CD8-positive, alpha-beta memory T cell (primary cell): ENCODE measurements at places on chromosomes 3 and 15.
A peak's percentile ranks its signal among the peaks of the same experiment; 100 is the strongest.

GRCh38 chr3:47010111-47010712 is 30.7 kb downstream of the NBEAL2 start:
- H3K27me3 ChIP-seq: no peaks in the 10 kb centered on the region
- peaks cover 19% of the 10 kb centered on the region for H3K36me3 ChIP-seq

DNA sequence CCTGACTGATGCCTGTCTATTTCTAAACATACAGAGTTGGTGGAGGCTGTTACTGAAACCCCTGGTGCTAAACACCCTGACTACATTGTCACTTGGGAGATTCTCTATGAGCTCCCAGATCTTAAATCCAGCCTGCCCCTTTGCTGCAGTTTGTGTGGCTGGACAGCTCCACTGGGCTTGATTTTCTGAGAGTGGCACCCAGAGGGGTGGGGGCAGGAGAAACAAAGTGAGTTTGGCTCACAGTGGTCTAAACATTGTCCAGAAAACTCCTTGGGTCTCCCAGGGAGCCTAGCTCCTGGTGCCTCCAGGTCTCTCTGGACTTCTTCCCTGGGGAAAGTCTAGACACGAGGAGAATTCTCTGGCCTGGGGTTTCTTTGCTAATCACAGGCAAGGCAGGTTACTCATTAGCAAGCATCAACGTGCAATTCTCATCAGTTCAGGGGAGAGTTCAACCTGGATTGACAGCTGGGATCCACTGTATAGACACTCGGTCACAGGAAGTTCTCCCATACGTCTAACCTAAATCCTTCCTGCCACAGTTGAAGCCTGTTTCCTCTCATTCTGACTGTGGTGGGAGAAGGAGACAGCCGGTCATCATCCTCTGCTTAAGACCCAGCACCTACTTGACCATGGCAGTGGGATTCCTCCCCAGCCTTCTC is 7.1 kb upstream of the DLL4 start:
- no peak for DNase-seq
- H3K4me1 ChIP-seq: peaks cover 9% of the 10 kb centered on the region
- no peak overlapping the region for H3K27ac ChIP-seq
- H3K4me3 ChIP-seq: no peak overlapping the region

DNA sequence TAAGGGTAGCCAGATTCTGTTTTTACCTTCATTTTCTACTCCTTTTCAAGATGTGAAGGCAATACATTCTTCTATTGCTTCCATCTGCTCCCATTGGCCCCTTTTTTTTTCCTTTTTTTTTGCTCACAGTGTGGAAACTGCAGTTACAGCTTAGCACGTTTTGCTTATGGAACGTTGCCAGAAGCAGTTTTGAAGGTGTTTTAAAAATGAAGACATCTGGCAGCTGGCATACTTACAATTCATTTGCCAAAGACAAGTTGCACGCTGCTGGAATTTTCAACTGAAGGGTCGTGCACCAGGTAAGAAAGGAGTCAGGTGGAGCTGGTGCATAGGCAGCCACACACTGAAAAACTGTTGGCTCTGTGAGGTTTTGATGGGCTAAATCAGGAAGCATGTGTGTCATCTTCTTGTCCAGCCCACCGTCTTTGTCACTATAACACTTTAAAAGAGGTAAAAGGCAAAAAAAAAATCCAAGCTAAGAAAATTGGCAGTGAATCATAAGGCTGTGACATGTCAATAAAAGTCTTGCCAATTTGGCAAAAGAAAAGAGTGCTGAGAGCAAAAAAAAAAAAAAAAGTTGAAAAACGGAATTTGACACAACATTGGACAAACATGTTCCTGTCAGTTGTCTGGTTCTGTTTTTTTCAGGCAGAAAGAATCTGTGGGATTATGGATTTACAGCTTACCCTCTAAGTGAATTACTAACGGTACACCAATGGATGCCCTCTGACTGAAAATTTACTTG is 225.4 kb upstream of the SOX2 start:
- no peak overlapping the region for H3K4me3 ChIP-seq
- H3K27ac ChIP-seq: no peak overlapping the region
- H3K4me1 ChIP-seq: no peaks in the 10 kb centered on the region
- H3K36me3 ChIP-seq: no peaks in the 10 kb centered on the region
- H3K27me3 ChIP-seq: no peaks in the 10 kb centered on the region
- no peak for DNase-seq

DNA sequence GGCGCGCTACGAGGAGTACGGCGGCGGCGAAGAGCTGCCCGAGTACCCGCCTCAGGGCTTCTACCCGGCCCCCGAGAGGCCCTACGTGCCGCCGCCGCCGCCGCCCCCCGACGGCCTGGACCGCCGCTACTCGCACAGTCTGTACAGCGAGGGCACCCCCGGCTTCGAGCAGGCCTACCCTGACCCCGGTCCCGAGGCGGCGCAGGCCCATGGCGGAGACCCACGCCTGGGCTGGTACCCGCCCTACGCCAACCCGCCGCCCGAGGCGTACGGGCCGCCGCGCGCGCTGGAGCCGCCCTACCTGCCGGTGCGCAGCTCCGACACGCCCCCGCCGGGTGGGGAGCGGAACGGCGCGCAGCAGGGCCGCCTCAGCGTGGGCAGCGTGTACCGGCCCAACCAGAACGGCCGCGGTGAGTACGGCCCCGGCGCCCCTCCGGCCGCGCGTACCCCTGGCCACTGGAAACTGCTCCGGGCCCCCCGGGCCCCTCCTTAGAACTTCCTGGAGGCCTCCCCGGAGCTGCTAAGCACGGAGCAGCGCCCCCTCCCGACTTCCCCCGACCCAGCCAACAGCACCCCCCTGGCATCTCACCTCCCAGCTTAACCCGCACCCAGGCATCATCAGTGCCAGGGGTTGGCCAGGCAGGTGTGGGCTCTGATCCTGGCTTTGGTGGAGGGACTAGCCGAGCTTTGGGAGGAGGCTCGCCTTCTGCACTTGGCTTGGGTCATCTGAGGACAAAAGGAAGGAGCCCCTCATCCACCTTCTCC is 1.4 kb downstream of the LOXL1 start:
- DNase-seq: peak; percentile 61
- no peak overlapping the region for H3K27ac ChIP-seq
- H3K27me3 ChIP-seq: no peaks in the 10 kb centered on the region
- peak overlapping the region; percentile 49 for H3K4me3 ChIP-seq
- peaks cover 21% of the 10 kb centered on the region for H3K4me1 ChIP-seq
- no peaks in the 10 kb centered on the region for H3K36me3 ChIP-seq

DNA sequence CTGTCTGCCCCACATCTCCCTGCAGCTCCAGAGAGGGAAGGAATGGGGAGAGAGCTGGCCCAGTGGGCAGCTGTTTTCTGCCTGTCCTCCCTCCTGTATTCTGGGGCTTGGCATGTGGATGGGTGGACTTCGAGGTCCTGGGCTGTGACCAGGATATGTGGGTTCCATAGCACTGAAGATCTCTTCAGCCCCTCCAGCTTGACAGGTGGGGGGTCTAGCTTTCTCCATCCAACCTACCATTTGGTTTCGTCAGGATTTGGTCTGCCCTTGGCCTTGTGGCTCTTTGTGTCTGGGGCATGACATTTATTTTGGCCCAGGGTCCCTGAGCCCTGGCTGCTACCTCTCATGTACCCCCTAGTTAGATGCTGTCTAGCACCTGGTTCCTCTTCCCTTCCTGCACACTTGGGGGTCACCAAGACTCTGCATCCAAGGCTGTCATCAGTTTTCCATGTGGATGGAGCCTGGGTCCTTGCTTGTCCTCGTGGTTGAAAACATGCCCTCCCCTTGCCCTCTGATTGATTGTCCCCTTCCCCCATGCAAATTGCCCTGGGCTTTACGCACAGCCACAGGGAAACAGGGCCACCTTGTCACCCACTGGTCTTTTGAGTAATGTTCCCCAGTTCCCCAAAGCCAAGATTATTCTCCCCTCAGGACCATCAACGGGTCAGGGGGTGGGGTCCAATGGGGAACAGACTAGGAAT is 3.2 kb downstream of the EPHB3 start:
- DNase-seq: no peak
- H3K27ac ChIP-seq: no peak overlapping the region
- H3K36me3 ChIP-seq: no peaks in the 10 kb centered on the region
- H3K4me3 ChIP-seq: no peak overlapping the region

GRCh38 chr3:20236603-20237002 is 50.6 kb upstream of the SGO1 start:
- DNase-seq: no peak
- no peaks in the 10 kb centered on the region for H3K36me3 ChIP-seq

DNA sequence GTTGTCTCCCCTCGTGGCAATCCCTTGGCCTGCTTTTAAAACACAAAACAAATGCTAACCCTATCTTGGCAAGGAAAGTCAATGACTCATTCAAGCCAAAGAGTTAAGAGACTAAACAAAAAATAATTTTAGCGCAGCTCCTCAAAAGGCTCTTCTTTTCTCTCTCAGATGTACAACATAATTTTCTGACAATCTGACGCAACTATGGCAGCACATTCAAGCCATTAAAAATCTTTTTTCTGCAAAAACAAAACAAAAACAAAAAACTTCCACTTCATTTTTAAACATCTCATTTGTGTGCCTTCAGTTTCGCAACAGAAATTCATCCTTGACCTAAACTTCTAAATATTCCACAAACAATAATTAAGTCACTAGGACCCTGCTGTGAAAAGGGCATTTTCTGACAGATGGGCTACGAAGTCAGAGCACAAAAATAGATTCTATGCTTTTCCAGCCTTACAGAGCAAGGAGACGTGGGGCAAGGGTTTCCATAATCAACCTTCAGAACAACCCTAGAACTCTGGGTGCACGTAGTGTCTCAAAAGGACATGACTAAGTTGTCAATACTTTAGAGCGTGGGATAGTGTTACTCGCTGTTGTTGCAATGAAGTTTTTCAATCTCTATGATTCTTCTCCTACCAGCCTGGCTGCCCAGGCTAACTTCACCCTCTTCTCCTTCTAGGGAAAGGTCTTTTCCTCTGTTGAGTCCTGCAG is 84.3 kb downstream of the MB21D2 start:
- no peaks in the 10 kb centered on the region for H3K36me3 ChIP-seq
- H3K27me3 ChIP-seq: no peaks in the 10 kb centered on the region
- DNase-seq: no peak
- no peak overlapping the region for H3K27ac ChIP-seq
- no peak overlapping the region for H3K4me3 ChIP-seq

DNA sequence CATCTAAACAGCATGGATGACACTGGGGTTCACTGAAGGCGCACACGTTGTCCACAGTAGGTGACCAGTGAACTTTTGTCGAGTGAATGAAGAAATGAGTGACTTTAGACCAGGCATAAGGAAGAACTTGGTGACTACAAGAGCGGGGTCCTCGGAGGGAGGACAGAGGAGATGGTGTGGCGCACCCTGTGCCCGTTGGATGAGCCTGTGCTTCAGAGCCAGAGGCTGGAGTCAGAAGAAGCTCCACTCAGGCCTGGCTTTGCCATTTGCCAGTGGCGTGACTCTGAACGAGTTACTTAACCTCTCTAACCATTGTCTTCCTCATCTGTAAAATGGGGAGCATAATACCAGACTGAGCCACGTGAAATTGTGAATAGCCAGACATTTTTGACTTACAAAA is 42.2 kb downstream of the MUC4 start:
- H3K4me3 ChIP-seq: no peak overlapping the region
- no peak for DNase-seq
- H3K27me3 ChIP-seq: no peaks in the 10 kb centered on the region
- no peaks in the 10 kb centered on the region for H3K36me3 ChIP-seq
- H3K4me1 ChIP-seq: no peaks in the 10 kb centered on the region

- H3K4me1 ChIP-seq: no peaks in the 10 kb centered on the region
- H3K36me3 ChIP-seq: no peaks in the 10 kb centered on the region
- no peak overlapping the region for H3K4me3 ChIP-seq
- no peaks in the 10 kb centered on the region for H3K27me3 ChIP-seq
These were observed 162.4 kb upstream of the WNT5A start for GRCh38 chr3:55649554-55649953.

DNA sequence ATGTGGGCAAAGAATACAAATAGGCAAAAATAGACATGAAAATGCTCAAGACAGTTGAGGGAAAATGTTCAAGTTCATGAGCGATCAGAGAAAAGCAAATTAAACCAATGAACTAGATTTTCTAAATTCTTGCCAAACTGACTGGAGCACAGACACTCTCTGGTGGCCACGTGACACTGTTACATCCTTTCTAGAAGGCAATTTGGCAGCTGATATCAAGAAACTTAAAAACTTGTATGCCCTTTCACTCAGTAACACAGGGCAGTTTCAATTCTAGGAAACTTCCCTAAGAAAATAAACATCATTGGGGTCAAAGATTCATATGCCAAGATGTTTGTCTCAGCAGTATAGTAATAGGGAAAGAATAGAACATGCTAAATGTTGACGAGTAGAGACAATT is 52.2 kb downstream of the ABHD5 start:
- H3K4me3 ChIP-seq: no peak overlapping the region
- peaks cover 4% of the 10 kb centered on the region for H3K27me3 ChIP-seq
- H3K4me1 ChIP-seq: no peaks in the 10 kb centered on the region
- DNase-seq: no peak

GRCh38 chr3:16101295-16102186 is 72.9 kb upstream of the GALNT15 start:
- H3K4me1 ChIP-seq: no peaks in the 10 kb centered on the region
- H3K27ac ChIP-seq: no peak overlapping the region
- no peak overlapping the region for H3K4me3 ChIP-seq

DNA sequence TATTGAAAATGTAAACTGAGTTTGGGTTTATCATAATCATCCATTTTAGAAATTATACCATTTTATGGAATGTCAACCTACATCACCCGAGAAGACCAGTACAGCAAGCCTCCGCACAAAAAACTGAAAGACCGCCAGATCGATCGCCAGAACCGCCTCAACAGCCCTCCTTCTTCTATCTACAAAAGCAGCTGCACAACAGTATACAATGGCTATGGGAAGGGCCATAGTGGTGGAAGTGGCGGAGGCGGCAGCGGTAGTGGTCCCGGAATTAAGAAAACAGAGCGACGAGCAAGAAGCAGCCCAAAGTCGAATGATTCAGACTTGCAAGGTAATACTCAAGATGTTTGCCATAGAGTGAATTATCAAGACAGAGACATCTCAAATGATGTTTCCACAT is 197.0 kb downstream of the GHSR start:
- H3K27ac ChIP-seq: no peak overlapping the region
- DNase-seq: no peak
- no peak overlapping the region for H3K4me3 ChIP-seq

DNA sequence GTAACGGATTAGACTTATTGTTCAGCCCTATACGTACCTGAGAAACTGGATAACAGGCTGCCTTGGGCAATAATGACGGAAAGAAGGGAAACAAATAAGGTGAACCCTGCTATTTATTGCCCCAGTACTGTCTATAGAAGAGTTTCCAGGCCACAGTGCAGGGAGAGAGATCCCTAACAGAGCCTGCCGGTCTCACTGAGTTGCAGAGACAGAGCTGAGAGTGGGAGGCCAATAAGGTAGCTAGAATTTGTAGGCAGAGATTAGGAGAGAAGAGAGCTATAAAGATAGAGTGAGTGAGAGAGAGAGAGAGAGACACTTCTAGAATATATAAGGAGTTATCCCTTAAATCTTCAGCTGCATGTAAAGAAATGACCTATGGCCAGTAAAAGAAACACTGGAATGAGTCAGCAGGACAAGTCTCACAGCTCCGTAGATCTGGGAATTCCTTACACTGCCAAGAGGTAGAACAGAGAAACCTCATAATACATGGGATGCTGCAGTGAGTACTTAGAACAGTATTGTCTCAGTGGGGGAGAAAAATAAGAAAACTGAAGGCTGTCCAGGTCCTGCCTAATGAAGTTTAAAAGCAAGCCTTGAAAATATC is 51.8 kb downstream of the ST3GAL6 start:
- H3K27me3 ChIP-seq: no peaks in the 10 kb centered on the region
- H3K36me3 ChIP-seq: no peaks in the 10 kb centered on the region
- no peak for DNase-seq
- H3K27ac ChIP-seq: no peak overlapping the region
- H3K4me1 ChIP-seq: no peaks in the 10 kb centered on the region
